Forelimb muscle (tissue), 1 donor: ENCODE measurements at places on chromosomes 3 and 15. TPM values are rescaled to one million over a fixed set of nuclear protein-coding genes. Genes with fewer than 3 reads are reported as not detected.

PLSCR2 gene
- polyA plus RNA-seq: not detected

CDHR4 gene
- polyA plus RNA-seq: 0.25 TPM

CMTM8 gene
- polyA plus RNA-seq: 1.0 TPM

GPR15 gene
- not detected for polyA plus RNA-seq

DNA sequence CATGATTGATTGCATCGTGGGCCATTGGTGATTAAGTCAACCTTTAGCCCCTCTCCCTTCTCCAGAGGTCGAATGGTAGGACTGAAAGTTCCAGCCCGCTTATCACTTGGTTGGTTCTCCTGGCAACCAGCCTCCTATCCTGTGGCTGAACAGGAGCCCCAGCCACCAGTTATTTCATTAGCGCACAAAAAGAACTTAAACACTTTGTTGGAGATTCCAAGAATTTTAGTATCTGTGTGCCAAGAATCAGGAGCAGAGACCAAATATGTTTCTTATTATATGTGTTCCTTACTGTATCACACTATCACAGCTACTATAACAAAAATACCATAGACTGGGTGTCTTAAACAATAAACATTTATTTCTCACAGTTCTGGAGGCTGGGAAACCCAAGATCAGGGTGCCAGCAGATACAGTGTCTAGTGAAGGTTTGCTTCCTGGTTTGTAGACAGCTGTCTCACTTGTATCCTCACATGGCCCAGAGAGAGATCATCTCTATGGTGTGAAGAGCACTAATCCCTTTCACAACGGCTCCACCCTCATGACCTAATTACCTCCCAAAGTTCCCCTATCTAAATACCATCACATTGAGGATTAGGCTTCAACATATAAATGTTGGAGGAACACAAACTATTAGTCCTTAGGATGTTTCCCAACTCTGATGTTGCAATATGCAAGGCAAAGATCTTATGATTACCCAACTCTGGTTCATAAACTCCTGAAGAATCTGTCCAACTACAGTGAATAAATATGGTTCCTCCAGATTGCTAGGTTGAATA is 30.5 kb upstream of the APH1B start:
- no peak for DNase-seq

DNA sequence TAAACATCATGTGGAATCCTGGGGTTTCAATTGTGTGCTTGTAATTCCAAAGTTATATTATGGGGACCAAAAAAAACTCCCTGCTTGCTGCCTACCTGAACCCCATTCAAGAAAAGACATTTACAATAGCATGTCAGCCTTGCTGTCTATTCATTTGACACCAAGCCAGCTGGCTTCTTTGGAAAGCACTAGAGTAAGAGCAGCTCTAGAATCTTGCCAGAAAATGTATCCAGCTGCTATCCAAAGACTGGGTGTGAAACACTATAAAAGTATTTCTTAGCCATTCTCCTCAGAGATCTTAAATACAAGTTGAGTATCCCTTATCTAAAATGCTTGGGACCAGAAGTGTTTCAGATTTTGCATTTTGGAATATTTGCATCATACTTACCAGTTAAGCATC is 87.4 kb downstream of the RAD18 start:
- peak; percentile 20 for DNase-seq

DNA sequence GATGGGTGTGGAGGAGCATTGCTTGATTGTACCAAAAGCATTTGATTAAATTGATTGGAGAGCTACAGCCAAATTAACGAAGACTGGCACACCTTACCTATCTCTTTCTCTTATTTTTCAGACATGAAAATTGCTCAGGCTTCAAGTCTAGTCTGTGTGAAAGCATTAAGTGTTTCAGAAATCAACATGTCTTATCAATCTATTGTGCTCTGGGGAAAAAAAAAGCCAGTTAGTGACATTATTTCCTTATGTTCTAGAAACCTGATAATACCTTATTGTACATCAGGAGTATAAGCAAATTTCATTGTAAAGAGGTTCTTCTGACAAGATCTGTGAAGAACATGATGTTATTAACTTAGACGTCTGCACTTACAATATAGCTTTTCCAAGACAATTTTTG is 465.2 kb downstream of the IL5RA start:
- no peak for DNase-seq

- no peak for DNase-seq
Observed at GRCh38 chr3:150975086-150975991, 2.8 kb upstream of the CLRN1 start.

DNA sequence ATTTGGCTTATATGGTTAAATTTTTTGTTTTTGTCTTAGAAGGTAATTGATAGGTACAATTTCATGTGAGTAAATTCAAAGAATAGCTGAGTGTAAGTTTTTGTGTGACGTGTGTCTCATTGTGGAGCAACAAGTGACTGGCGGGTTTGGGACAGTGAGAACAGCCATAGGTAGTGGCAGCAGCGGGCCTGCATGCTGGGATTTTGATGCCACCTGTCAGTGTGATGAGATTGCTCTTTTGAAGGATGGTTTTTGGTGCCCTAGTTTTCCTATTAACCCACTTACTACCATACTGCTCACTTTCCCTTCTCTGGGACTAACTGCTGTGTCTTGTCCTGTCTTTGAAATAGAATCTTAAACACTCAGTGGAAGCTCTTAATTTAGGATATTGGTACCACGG is 522.6 kb downstream of the NAALADL2 start:
- no peak for DNase-seq

GRCh38 chr15:61063875-61064320 is 165.2 kb downstream of the RORA start:
- DNase-seq: no peak

GRCh38 chr3:166211451-166211850 is 374.2 kb upstream of the BCHE start:
- no peak for DNase-seq

- DNase-seq: peak; percentile 76
Observed at GRCh38 chr3:100045696-100046095, 68.6 kb downstream of the FILIP1L start.
